ENCODE measurements at places on chromosomes 5 and 9.

- DNase-seq = no peak
Measured at GRCh38 chr5:17302106-17302505, 84.7 kb downstream of the BASP1 start.

DNA sequence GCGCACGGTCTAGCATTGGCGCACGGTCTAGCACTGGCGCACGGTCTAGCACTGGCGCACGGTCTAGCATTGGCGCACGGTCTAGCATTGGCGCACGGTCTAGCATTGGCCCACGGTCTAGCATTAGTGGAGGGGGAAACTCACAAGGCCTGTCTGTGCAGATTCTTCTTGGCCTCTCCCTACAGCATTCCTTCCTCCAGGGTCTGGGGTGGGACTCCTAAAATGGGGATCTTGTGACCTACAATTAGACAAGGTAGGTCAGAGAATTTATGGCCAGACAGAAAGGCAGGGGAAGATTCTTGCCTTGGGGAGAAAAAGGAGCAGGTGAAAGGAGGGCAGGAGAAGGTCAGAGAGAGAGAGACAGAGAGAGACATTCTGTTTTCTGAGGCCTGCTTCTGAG is 5.4 kb upstream of the GBGT1 start:
- DNase-seq = no peak

DNA sequence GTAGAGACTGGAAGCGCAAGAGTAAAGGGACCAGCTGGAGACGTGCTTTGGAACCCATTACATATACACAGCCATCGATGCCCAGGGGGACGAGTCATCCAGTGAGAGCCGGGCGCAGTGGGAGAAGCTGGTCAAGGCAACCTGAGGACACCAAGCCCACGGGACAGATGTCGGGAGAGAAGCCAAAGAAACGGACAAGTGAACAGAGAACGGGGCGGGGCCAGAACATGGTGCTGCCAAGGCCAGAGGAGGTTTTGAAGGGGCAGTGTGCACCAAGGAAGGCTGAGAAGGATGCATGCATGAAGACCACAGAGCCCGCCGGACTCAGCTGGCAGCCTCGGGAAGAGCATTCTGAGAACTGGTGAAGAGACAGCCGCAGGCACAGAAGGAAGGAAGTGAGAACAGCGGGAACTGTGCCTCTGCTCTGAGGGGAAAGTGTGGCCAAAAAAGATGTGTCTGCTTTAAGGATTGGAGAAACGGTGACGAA is 20.3 kb downstream of the CAMSAP1 start:
- no peak for DNase-seq

GRCh38 chr5:78887384-78888118 is 97.6 kb downstream of the ARSB start:
- peak; percentile 86 for DNase-seq

DNA sequence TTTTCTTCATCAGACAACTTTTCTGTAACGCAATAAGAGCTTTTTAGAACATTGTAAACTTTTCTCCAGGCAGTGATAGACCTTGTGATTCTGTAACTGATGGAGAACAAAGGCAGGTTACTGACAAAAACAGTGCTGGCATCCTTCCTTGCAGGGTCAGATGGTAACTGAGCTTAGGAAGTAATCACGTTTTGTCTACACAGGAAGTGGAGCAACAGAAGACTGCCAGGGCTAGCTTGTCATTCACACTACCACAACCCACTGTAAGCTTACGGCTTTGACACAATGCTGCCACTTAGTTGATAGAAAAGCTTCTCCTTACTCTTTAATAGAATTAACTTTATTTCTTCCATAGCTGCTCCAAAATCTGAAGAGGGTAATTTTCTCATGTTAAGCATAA is 46.8 kb downstream of the FBN2 start:
- DNase-seq = peak; percentile 19

DNA sequence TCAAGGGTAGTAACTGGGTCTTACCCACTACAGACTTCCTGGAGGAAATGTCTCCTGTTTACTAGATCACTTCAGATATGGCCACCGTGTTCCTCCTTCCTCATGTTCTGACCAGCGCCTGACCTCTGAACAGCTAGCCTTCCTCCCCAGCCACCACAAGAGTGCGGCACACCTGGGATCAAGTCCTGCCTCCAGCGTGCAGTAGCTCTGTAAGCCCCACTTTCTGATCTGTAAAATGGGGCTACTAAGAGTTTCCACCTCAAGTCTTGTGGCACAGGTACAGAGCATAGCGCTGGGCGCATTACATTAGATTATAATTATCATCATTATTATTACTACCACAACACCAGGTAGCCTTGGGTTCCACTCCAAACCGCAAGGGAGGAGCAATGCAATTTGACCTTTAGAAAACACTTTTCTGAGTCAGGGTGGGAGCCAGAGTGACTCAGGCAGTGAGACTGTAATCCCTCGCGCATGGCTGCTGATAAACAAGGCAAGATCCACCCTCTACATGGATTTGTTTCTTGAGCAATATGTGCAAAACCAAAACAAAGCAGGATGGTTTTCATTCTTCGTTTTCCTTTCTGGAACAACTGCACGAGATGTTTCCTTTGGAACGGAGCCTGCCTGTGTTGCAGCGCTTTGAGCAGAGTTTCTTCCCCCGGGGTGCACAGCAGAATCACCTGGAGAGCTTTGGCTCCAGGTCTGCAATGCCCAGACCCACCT is 65.0 kb upstream of the ANGPTL2 start:
- DNase-seq = no peak

GRCh38 chr9:4328723-4329122 is 28.9 kb upstream of the GLIS3 start:
- no peak for DNase-seq

- no peak for DNase-seq
Measured at GRCh38 chr5:153543959-153544470, 53.5 kb downstream of the GRIA1 start.

DNA sequence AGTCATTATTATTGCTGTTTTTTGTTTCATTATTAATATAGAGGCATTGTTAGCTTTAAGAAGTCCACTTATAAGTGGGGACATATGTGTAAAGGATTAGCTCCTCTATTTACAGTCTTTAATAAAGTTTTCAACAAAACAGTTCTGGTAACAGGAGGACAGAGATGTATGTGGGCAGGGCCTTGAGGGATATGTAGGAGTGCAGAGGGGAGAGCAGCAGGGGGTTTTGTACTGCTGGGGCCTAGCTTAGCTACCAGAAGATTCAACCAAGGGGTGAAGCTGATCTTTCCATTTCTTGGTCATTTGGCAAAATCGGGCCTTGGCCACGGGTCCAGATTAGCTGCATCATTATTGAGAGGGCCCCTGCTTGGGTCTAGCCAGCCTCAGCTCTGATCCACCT is 89.9 kb downstream of the PPARGC1B start:
- DNase-seq = no peak

GRCh38 chr5:97735209-97735608 is 552.2 kb upstream of the RIOK2 start:
- DNase-seq = no peak

- DNase-seq = no peak
Measured at GRCh38 chr9:136282272-136282861, 21.5 kb downstream of the CCDC187 start.

GRCh38 chr5:1416856-1417469 is 28.3 kb downstream of the SLC6A3 start:
- DNase-seq = no peak

GRCh38 chr9:68887232-68887631 is 126.7 kb downstream of the PRKACG start:
- DNase-seq = peak; percentile 31

GRCh38 chr9:130845901-130846481 is 10.9 kb downstream of the ABL1 start:
- DNase-seq = no peak

DNA sequence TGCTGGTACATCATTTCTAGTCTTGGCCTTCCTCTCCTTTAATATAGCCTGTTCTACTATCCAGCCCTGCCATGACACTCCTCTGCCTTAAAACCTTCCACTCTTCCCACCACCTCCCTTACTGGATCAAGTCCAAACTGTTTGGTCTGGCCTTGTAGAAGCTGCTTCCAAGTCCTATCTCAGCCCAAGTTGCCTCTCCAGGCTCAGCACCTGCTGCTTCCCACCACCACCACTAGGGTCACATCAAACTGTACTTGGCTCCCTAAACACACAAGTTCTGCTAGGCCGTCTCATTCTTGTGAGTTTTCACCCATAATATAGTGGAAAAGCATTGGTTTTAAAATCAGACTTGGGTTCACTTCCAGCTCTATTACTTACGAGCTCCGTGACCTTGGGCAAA is 1.4 kb downstream of the NDUFA8 start:
- DNase-seq = peak; percentile 69

GRCh38 chr5:155148694-155149093 is 135.1 kb downstream of the KIF4B start:
- no peak for DNase-seq

GRCh38 chr5:14816374-14816998 is 55.1 kb downstream of the ANKH start:
- no peak for DNase-seq

GRCh38 chr9:108103046-108103693 is 613.6 kb upstream of the KLF4 start:
- DNase-seq = no peak

DNA sequence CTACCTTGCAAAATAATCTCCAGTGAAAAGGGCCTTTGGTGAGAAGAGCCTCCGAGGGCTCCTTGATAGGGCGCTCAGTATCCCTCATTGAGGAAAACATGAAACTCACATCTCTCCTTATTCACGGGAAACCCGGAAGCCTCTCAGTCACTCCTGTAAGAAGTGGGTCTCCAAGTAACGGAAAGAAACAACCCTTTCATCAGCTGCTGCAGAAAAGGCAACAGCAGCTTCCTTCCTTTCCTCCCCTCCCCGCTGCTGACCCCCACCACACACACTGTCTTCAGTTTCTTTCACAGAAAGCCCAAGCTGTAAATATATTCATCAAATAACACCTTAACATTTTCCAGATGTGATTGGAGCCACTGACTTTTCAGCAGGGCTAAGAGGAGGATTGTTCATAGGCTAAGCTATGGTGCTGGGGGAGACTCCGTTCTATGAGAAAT is 81.4 kb downstream of the C9orf152 start:
- no peak for DNase-seq

DNA sequence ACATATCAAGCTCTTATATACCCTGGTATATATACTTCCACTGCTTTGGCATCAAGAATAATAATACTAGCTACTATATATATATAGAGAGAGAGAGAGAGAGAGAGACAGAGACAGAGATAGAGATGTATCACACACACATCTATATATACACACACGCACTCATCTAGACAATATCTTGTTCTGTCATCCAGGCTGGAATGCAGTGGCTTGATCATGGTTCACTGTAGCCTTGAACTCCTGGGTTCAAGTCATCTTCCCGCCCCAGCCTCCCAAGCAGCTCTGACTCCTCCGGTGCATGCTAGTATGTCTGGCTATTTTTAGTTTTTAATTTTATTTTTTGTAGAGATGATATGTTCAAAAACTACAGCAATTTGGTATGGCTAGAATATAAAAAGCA is 22.5 kb downstream of the ANKHD1 start:
- DNase-seq = no peak

- no peak for DNase-seq
Measured at GRCh38 chr9:125831054-125831453, 83.9 kb downstream of the PBX3 start.

GRCh38 chr9:121997791-121998190 is 95.3 kb downstream of the TTLL11 start:
- DNase-seq = no peak

GRCh38 chr5:14787801-14788579 is 83.6 kb downstream of the ANKH start:
- no peak for DNase-seq

DNA sequence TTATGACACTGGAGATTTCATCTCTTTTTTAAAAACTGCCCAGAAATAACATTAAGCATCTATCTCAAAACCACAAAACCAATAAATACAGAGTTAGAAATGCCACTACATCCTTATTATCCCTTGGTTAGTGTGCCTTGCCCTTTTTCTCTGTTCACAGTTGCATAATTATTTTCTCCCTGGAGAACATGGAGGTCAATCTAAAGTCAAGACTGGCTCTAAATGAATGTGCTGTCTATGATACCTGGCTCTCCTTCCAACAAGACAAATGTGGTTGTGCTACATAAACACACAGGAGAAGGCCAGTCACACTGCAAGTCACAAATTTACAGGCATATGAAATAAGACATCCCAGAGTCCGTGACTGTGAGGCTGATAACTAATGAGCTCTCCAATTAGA is 2.8 kb downstream of the FBN2 start:
- DNase-seq = no peak

- DNase-seq = no peak
Measured at GRCh38 chr5:112686675-112687074, 51.0 kb upstream of the APC start.

DNA sequence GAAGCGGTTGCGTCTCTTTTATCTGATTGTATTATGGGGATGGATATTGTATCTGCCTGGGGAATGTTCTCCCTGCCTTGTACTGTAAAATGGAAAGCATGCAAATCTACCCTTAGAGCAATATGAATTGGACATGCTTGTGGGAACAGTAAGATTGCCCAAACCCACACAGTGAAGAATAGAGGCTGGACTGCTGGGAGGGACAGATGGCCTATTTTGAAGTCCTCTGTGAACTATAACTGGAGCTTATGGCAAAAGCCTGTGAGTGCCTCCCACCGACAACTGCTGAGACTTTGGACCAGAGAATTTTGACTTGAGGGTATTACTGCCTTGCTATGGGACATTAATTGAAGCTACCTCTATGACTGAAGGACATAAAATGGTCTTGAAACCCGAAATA is 168.9 kb downstream of the ERCC6L2 start:
- DNase-seq = no peak

- no peak for DNase-seq
Measured at GRCh38 chr5:112914584-112914983, 7.4 kb downstream of the REEP5 start.

GRCh38 chr5:169828385-169828784 is 151.9 kb downstream of the INSYN2B start:
- DNase-seq = no peak

DNA sequence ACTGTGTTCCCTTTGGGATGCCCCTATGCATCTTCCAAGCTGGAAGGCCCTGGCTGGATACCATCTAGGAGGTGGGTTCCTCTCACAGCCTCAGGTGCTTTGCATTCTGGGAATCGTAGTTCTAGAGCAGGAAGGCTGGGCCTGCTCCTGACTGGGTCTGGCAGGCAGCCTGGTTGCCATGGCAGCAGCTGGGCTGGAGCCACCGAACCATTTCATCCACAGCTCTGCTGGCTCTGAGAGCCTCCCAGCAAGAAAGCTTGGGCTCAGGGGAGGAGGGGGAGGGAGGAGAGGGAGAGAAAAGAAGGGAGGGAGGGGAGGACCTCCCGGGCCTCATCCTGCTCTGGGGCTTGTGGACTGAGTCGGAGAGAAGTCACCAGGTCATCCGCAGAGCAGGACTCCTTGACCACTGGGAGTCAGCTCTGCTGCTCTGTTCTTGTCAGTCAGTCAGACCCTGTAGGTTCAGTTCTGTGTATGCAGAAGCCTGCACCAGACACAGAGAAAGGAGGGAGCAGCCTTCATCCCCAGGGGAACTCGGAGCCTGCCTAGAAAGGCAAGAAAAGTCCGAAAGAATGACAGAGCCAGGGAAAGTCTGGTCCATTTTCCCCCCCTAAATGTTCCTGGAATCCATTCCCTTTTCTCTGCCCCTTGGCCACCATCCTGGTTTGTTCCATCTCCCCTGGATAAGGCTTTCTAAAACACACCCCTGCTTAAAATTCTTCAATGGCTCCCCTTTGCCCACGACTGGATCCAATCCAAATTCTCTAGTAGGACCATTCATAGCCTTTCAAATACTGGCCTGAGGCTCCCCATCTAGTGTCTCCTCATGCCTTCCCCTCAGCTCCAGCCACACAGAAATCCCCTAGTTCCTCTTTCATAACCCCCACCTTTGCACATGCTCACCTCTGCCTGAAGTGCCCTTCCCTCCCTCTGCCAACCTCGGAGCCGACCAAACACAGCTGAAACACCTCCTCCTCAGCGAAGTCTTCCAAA is 65.4 kb upstream of the ARAP3 start:
- peak; percentile 38 for DNase-seq

- peak; percentile 45 for DNase-seq
Measured at GRCh38 chr5:82754759-82755158, 322.4 kb downstream of the TMEM167A start.
